ENCODE measurements at places on chromosomes 11 and 22.

- DNase-seq = no peak
Measured at GRCh38 chr22:22981670-22982571, 88.4 kb upstream of the GNAZ start.

- no peak for DNase-seq
Measured at GRCh38 chr11:17020831-17021230, 6.6 kb upstream of the PLEKHA7 start.

GRCh38 chr11:64650923-64651523 lies 60.0 kb downstream of the SLC22A12 start:
- DNase-seq = peak; percentile 58

GRCh38 chr11:75589933-75590332 lies 27.9 kb downstream of the SERPINH1 start:
- no peak for DNase-seq

DNA sequence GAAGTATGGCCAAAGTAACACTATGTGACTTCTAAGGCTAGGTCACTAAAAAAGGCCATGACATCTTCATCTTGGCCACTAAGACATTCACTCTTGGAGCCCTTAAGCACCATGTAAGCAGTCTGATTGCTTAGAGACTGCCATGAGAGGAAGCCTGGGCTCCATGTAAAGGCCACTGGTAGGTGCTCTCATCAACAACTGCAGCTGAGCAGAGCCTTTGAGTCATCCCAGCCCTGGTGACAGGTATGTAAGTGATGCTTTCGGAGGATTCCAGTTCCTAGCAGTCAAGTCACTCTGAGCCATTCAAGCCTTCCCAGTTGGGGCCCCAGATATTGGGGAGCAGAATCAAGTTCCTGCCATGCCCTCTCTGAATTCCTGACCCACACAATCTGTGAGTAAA lies 26.2 kb downstream of the GAB2 start:
- DNase-seq = no peak

- peak; percentile 50 for DNase-seq
Measured at GRCh38 chr11:57751676-57752253, at the start of gene BTBD18. TSS of gene BTBD18 (minus strand) at chr11:57751819. CDS start at chr11:57751188, 631 bp downstream.

DNA sequence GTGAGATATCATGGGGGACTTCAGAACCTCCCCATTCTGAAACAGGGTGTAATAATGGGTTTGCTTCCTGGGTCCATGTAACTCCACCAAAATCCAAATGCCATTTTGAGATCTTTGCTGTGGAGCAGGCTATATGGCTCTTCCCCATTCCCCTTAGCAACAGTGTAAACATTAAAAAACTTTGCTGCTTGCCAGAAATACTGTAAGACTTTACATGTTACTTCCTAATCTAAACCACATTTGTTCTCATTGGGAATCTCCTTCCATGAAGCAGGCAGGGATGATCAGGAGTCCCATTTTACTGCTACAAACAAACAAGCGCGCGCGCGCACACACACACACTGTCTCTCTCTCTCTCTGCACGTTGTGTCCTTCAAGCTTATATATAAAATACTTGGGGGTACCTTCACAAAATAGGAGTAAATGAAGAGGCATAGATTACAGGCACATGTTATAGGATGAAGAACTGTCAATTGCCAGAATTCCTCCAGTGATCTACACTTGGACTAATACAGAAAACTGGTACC lies 86.5 kb downstream of the ANO3 start:
- DNase-seq = no peak

GRCh38 chr11:88398791-88399570 lies 61.4 kb upstream of the CTSC start:
- DNase-seq = no peak

DNA sequence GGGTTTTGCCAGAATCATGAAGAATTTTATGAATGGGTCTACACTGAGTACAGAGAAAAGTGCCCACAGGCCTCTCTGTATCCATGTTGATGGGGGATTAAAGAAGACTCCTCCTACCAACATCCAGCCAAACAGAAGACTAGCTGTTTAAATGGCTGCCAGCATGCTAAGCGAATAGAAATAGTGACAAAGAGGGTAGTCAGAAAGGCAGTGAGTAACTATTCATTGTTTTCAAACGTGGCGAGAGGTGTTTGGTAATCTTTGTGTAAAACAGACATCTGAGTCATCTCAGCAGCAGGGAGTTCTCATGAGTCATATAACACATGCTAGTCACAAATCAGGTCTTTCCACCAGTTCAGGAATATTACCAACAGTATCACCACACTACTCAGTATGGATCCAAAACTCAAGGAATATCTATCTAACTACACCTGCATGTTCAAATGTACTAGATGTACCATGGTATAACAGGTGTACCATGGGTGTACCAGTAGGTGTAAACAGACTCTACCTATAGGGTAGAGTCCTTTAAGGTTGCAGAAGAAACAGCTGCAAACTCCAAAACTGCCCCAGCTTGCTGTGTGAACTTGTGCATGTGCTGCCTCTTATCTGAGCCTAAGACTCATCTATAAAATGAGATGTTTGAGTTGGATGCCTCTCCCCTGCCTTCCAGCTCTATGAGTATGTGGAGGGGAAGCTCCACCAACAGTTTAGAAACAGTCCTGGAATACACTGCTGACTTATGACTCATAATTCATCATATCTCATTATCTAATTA lies 82.0 kb downstream of the SLC1A2 start:
- peak; percentile 70 for DNase-seq

GRCh38 chr11:31702966-31703365 lies 108.2 kb downstream of the PAX6 start:
- DNase-seq = no peak

DNA sequence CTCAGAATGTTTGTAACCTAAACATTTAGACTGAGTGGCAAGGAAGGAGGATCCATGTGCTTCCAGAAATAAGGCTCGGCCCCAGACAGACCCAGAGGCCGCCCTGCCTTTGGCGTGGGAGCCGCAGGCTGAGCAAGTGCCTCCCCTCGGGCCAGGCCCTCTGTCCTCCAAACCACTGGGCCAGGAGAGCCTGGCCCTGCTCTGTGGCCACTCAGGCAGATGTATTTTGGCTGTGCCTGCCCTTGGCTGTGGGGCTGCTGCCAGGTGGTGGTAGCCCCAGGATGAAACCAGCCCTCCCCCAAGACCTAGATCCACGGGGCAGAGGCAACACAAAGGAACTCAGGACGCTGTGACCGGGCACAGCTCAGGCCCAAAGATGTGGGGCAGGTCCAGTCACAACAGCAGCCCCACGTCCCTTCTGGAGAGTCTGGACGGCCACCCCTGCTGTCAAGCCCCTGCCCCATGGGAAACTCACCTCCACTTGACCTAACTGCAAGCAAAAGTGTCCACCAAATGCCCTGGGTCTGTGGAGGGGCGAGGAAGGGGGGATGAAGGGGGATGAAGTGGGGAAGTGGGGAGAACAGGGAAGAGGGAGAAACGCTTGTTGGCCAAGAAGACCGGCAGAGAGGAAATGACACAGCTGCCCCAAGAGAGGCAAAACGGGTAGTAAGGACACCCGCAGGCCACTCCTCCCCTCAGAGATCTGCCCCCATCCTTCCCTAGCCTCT lies 24.0 kb downstream of the PISD start:
- peak; percentile 67 for DNase-seq

GRCh38 chr22:29308791-29309262 lies 2.4 kb downstream of the GAS2L1 start:
- no peak for DNase-seq

- peak; percentile 92 for DNase-seq
Measured at GRCh38 chr11:134120921-134121526, 52.2 kb downstream of the JAM3 start.

DNA sequence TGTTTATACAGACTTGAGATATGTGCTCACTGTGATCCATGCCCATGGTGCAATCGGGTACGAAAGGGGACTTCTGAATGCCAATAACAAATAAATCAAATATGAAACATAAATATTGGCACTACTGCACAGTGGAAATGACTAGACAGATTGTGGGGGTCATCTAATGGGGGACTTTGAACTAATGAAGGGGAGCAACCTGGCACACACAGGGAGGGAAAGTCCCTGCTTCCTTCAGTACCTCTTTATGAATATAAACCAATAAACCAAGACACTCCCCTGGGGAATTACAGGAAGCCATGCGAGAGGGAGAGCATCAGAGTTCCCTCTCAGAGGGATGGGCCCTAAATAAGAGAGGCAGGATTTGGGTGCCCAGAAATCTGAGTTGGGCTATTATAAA lies 21.1 kb downstream of the MIF start:
- no peak for DNase-seq

- no peak for DNase-seq
Measured at GRCh38 chr11:73390601-73391565, 14.7 kb downstream of the RELT start.

GRCh38 chr11:26335903-26336302 lies 4.0 kb downstream of the ANO3 start:
- no peak for DNase-seq

- no peak for DNase-seq
Measured at GRCh38 chr11:106463796-106464201, 386.3 kb downstream of the AASDHPPT start.

GRCh38 chr11:45411228-45411946 lies 125.2 kb upstream of the SYT13 start:
- DNase-seq = peak; percentile 37

GRCh38 chr22:44256556-44257485 lies 55.9 kb downstream of the SHISAL1 start:
- DNase-seq = no peak

DNA sequence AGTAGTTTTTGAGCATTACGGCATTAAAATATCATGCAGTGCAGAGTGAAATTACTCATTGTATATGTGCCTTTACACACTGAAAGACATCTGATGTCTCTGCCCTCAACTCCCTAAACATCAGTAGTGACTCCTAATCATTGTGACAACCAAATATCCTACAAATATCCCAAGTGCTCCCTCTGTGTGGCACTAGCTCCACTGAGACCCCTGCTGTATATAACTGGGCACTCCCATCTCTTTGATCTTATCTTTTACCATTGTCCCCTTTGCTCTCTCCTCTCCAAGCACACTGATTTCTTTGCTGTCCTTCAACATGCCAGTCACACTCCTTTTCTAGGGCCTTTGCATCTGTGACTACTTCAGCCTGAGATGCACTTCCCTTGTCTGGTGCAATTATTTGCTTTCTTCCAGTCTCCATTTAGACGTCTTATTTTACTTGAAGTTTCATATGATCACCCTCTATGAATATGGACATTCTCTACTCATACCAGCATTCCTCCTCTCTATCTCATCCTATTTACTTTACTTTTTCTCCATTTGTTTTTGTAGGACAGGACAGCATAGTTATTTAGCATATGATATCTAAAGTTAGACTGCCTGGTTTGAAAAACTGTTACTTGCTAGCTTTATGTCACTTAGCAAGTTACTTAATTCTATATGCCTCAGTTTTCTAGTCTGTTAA lies 2.4 kb downstream of the SLC5A12 start:
- DNase-seq = no peak

DNA sequence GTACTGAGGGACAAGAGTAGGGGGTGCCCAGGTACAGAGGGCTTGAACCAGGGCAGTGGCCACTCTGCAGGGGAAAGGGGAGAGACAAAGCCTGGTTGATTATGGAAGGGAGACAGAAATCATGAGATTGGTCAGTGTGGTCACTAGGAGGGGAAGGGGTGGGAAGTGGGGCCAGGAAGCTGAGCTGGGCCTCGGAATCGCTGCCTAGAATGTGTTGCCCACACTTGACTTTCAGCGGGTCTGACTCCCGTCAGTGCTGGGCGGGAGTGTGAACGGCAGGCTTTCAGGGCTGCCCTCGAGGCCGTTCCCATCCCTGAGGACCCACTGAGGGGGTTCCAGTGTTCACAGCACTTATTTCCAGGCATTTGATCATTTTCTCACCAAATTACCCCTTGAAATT lies 5.9 kb downstream of the DAGLA start:
- no peak for DNase-seq

- no peak for DNase-seq
Measured at GRCh38 chr22:44603767-44604166, 98.2 kb upstream of the PRR5 start.

- peak; percentile 21 for DNase-seq
Measured at GRCh38 chr11:63769714-63770455, 1.3 kb upstream of the ZFTA start.

DNA sequence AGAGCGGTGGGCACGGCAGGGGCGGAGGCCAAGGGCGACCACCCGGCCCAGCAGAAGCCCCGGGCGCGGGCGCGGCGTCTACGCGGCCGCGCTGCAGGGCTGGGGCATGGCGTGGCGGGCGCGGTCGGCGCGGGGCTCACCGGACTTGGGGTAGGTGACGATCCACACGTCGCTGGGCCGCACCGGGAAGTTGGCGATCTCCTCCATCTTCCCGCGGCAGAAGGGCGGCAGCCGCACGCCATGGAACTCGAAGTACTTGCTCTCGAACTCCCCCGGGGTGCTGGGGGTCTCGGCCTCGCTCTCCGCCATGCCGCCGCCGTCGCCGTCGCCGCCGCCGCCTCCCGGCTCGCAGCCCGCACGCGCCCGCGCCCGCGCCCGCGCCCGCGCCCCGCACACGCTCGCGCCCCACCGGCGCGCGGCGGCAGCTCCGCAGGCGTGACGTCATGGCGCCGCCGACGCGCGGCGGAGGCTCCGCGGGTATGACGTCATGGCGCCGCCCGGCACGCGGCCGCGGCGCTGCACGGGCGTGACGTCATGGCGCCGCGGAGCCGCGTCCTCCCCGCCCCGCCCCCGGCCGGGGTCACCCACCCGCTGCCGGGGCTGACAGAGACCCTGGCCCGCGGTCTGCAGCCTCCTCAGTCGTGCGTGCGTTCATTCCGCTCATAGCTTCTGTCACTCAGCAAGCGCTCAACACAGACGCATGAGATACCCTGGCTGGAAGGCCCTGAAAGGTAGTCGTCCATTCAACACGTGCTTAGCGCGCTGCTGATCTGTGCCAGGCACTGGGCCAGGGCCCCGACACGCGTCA lies at the start of gene SULT4A1:
TSS of gene SULT4A1 (minus strand) at position 440 of the 808 bp plus-strand sequence. CDS start at position 309, 131 bp downstream.
- no peak for DNase-seq

DNA sequence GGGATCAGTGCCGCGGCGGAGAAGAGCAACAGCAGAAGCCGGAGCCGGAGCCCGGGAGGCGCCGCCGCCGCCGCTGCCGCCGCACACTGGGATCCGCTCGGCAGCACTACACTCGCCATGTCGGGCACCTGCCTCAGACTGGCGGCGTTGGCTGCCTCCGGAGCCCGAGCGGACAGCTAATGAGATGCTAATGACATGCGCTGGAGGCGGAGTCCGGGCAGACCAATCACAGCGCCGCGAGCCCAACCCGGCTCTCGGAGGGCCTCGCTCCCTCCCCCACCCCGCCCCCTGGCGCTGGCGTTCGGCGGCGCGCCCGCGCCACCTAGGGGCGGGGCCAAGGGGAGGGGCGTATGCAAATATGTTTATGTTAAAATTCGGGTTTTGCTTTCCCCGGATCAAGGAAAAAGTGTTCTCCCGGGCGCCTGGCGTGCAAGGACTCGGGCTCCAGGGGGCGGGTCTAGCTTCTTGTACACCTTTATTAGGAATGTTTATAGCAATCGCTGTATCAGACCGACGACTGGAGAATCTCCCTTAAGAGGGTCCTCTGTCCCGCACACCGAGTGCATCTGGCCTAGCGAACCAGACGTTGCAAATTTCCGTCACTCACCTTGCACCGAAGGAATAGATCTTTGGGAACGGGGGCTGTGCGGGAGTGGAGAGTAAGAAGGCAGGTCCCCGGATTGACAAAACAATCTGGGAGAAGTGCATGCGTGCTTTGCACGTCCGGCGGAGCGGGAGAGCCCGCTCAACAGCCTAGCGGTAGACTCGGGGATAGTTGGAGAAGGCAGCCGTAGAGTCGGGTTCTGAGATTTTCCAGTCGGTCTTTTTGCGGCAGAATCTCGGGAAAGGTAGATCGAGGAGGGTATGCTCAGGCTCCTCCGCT lies at the start of gene CADM1:
TSS of gene CADM1 (minus strand) at position 140 of the 883 bp plus-strand sequence.
- DNase-seq = peak; percentile 99

- DNase-seq = no peak
Measured at GRCh38 chr22:50605002-50605612, 4.5 kb downstream of the MAPK8IP2 start.

GRCh38 chr11:11949482-11949881 lies 58.9 kb downstream of the DKK3 start:
- DNase-seq = no peak

Data from Ammon's horn (tissue), 1 donor.